ENCODE measurements at places on chromosomes 7 and 10.

GRCh38 chr7:117025891-117026290, 72.6 kb downstream of the ST7 start:
- no peak for DNase-seq

- no peak for DNase-seq
Observed at GRCh38 chr7:13420726-13421125, 568.7 kb downstream of the ETV1 start.

DNA sequence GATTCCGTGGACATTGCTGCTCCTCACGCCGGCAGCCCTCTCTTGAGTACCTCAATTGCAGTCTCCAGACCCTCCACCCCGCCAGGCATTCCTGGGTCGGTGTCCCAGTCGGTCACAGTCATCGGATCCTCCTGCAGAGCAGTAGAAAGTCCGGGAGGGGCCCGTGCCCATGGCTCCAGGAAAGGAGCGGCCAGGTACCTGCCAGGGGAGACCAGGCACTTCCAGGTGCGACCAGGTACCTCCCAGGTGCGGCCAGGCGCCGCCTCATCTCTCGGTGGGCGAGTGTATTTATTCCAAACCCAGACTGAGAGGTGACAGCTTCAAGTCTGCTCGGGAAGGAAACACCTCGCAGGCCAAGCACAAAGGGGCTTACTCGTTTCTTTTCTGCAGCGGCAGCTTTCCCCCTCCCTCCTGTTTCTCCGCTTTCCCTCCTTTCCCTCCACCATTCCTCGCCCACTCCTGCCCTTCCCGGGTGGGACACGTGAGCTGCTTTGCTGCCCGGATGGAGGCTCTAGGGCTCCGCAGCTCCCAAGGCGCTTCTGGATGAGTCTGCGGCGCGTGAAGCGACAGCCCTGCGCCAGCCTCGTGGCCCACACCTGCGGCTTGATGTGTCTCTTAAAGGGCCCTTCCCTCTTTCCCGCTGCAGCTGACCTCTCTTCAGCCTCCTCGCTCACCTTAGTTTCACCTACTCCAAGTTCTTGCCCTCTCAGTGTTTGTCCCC, 39.4 kb upstream of the AGK start:
- DNase-seq: no peak

DNA sequence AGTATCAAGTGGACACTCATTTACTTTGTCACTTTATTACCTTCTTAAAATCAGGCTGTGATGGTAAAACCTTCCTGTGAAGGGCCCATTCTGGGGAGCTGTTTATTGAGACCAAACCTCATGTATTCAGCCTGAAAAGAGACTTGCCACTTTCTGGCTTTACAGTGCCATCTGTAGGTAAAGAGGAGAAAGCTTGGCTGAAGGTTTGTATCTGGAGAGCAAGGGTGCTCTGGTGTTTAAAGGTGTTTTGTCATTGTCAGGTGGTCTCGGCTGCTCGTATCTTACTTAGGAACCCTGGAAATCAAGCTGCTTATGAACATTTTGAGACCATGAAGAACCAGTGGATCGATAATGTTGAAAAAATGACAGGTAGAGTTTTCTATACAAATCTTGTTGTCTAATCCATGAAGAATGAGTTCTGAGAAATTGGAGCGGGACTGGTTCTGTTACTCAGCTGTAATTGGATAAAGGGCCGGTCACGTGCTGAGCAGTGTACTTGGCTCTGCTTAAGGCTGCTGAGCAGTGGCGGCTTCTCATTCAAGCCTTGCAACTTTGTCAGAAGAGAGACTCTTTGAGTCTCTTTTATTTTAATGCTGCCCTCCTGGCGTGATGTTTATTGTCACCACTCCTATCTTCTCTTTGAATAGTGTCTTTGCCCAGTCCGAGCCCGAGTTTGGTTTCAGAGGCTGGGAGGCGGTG, 46.9 kb downstream of the AP3M1 start:
- no peak for DNase-seq

DNA sequence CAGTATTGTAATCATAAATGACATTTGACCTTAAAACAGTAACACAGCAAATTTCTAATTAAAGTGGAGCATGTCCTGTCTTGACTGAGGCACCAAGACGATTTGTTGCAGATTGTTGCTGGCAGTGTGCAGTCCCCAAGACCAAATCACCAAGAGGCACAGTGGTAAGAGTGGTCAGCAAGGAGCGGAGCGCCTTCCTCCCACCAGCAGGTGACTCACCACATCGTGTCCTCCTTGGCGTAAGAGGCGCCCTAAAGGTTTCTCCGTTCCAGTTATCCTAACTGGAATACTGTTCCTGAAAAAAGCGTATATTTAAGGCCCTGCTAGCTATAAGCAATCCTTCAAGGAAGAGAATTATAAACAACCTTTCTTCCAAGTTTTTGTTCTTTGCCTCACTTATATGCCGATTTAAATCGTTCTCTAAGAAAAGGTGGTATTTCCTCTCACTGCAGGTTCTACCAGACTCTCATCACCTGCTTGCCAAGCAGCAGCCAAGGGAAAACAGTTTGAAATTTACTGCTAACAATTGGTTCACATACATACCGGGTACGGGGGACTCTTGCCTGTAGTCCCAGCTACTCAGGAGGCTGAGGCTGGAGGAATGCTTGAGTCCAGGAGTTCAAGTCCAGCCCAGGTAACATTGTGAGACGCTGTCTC, 10.7 kb upstream of the REPIN1 start:
- no peak for DNase-seq

DNA sequence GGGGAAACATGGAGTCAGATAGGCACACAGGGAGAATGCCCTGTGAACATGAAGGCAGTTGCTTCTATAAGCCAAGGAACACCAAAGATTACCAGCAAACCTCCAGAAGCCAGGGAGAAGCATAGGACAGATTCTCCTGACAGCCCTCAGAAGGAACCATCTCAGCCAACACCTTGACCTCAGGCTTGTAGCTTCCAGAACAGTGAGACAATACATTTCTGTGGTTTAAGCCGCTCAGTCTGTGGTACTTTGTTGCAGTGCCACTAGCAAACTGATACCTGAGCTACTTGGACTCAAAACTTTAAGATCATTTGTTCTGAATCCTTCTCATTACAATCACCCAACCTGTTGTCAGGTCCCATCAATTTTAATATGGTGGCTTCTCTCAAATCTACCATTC, 31.2 kb downstream of the ABLIM1 start:
- no peak for DNase-seq

- no peak for DNase-seq
Observed at GRCh38 chr10:114081911-114082583, 38.4 kb downstream of the ADRB1 start.

GRCh38 chr7:38907766-38908165, 1.2 kb downstream of the VPS41 start:
- no peak for DNase-seq

GRCh38 chr10:129329385-129330055, 137.5 kb upstream of the MGMT start:
- no peak for DNase-seq

GRCh38 chr10:33416209-33416608, 81.7 kb upstream of the NRP1 start:
- no peak for DNase-seq

Data from activated T-cell treated with anti-CD3 and anti-CD28 coated beads for 1 hour (primary cell).